ENCODE measurements at places on chromosomes 2 and 18.
A peak's percentile ranks its signal among the peaks of the same experiment; 100 is the strongest.

DNA sequence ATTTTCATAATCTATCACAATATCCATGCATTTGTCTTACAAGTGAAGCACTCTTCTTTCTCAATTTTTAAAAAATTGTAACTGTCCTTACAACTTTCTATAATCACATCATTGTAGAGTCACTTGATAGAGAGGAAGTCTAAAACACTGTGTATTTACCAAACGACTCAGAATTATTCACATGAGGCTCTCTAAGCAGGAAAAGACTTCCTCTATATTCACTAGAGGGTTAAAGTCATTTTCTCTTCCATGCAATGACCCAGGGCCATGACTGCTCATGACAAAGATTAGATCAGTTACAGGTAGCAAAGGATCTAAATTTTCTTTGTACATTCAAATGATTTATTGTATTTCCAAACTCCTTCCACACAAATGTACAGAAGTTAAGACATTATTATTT is 9.0 kb upstream of the SLC1A4 start:
- DNase-seq, result no peak

- DNase-seq, result no peak
These were observed 43.0 kb upstream of the RHOB start for GRCh38 chr2:20403774-20404312.

DNA sequence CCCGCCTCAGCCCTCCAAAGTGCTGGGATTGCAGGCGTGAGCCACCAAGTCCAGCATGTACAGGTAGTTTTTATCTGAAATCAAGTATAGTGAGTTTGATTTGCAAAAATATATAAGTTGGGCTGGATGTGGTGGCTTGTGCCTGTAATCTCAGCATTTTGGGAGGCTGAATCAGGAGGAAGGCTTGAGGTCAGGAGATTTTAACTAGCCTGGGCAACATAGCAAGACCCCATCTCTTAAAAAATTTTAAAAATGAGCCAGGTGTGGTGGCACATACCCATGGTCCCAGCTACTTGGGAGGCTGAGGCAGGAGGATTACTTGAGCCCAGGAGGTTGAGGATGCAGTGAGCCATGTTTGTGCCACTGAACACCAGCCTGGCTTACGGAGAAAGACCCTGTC is 5.6 kb upstream of the GALM start:
- DNase-seq, result no peak

GRCh38 chr2:17373741-17374140 is 144.5 kb downstream of the RAD51AP2 start:
- no peak for DNase-seq

- no peak for DNase-seq
These were observed 8.5 kb upstream of the CELF4 start for GRCh38 chr18:37574113-37574512.

GRCh38 chr2:224444021-224444420 is 42.1 kb upstream of the FAM124B start:
- DNase-seq, result no peak

DNA sequence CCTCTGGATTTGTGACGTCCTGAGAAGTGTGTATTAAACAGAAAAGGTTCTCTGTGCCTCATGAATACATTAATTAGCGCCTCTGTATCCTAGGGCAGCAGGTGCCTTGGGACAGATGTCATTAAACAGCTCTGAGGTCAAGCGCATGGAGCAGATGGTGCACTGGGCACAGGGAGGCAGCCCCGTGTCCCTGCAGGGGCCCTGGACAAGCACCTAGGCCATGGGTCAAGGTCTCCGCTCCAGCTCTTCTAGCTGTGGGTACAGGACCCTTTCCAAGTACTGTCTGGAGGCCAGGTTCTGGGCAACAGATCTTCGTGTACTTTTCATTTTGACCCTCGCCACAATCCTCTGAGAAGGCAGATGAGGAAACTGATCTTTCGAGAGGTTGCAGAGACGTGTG is 126.4 kb downstream of the KCTD1 start:
- no peak for DNase-seq

- DNase-seq, result no peak
These were observed 65.1 kb downstream of the CUL3 start for GRCh38 chr2:224520064-224520463.

DNA sequence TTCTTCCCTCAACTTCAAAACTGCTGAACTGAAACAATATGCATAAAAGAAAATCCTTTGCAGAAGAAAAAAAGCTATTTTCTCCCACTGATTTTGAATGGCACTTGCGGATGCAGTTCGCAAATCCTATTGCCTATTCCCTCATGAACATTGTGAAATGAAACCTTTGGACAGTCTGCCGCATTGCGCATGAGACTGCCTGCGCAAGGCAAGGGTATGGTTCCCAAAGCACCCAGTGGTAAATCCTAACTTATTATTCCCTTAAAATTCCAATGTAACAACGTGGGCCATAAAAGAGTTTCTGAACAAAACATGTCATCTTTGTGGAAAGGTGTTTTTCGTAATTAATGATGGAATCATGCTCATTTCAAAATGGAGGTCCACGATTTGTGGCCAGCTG is 8.4 kb downstream of the HOXD8 start:
- DNase-seq, result no peak

GRCh38 chr2:224570328-224570993 is 14.7 kb downstream of the CUL3 start:
- DNase-seq, result no peak

DNA sequence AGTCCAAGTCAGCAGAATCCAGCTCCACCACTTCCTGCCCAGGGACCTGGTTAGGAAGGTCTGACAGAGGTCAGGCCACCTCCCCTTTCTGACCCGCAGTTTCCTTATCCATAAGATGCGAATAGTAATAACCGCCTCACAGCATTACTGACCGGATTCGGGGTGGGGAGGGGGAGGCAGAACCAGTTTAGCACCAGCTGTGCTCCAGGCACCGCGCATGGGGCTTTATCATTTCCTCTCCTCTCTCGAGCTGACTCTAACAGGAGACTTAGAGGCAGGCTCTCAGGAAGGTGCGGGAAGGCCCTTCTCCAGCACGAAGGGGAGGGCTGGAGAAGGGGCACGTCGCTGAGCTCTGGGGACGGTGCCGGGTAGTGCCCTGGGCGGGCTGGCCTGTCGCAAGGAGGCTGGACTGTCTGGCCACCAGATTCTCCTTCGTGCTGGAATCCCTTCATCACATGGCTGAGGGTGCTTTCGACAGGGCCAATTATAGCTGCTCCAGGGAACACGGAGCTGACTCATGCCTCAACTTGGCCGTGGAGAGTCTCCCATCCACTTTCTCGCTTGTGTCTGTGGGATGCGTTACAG is 5.7 kb downstream of the EHD3 start:
- DNase-seq, result no peak

GRCh38 chr18:321865-322467 is 54.1 kb upstream of the THOC1 start:
- no peak for DNase-seq

DNA sequence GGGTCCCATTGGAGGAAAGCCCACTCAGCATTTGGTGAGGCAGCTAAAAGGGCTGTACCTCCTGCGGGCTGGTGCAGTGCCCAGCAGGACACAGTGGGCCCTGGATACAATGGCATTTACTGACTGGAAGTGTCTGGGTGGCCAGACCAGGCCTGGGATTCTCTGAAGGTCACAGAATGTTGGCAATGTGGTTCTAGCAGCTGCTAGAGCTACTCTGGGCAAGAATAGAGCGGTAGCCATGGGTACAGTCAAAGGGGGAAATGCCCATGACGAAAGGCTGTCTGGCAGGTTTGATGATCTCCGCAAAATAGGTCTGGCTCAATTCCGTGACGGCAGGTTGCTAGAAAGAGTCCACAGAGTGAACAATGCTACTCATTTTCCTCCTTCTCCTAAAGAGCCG is 241.8 kb downstream of the AFF3 start:
- DNase-seq, result no peak

DNA sequence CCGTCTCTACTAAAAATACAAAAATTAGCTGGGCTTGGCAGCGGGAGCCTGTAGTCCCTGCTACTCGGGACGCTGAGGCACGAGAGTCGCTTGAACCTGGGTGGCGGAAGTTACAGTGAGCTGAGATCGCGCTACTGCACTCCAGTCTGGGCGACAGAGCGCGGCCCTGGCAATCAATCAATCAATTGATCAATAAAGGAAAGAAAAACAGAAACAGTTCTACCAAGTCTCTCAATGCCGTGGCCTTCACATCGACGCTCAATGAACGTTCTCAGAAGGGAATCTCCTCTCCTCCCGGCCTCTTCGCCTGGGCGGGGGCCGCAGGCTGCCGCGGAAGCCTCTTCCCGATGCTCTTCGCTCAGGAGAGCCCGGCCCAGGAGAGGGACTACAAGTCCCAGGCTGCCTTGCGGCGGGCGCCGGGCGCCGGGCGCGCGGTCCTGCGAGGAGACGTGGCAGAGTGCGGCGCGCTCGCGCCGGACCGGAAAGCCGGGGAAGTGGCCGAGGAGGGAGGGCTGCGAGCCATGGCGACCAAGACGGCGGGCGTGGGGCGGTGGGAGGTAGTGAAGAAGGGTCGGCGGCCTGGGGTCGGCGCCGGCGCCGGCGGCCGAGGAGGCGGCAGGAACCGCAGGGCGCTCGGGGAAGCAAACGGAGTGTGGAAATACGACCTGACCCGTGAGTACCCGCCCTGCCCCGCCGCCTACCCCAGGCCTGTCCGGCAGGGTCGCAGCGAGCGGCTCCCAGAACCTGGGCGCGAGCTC is at the start of gene TMEM214:
Gene TMEM214 (plus strand): TSS at position 471 of the 758 bp plus-strand sequence. CDS start 51 bp downstream, at position 522.
- DNase-seq, result peak; percentile 92

DNA sequence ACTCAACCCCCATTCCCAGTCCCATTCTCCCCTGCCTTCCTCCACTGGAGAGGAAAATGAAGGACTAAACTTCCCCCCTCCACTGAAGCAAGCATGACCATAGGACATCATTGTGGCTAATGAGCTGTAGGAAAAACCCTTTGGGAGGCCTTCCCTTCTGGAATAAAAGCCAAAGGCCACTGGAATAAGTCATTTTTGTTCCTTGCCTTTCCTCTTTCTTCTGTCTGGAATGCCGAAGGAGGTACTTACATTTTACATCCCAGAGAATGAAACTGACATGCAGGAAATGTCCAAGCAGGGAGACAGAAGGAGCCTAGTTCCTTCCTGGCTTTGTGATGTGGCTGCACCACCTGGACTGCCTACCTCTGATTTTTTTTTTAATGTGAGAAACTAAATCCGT is 9.1 kb upstream of the PTPRM start:
- no peak for DNase-seq

DNA sequence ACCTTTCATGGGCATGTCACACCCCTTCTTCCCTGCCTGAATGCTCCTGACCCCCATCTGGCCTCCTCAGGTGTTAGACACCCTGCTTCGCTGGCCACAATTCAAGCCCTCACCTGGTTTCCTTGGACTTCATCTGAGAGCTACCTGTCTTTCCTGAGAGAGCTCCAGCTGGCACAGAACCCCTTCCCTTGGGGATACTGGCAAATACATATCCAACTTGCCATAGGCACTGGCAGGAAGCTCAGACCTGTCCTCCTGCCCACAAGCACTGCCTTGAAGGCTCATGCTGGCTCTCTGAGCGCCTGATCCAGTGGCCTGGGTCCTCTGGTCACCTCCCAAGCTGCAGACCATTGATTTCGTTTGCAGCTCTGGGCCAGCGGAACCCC is 74.1 kb upstream of the MAP4K3 start:
- DNase-seq, result no peak

- no peak for DNase-seq
These were observed 89.9 kb downstream of the UBE2E3 start for GRCh38 chr2:181070119-181070835.

DNA sequence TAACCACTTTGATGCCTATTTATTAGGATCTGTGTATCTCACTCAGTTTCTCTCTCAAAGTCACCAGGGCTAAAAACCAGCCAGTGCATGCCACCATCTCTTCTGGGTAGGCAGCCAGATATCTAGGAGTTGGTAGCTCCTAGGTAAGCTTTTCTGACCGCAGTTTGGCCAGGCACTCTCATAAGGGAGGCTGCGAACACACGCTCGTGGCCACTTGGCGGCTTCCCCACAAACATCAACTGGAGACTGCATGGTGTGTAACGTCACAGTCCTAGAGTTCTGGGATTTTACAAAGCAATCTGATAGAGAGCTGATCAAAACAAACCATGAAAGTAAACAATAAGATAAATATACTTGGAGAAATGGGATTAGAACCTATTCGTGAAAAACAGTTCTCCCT is 424.3 kb upstream of the ACVR2A start:
- no peak for DNase-seq

DNA sequence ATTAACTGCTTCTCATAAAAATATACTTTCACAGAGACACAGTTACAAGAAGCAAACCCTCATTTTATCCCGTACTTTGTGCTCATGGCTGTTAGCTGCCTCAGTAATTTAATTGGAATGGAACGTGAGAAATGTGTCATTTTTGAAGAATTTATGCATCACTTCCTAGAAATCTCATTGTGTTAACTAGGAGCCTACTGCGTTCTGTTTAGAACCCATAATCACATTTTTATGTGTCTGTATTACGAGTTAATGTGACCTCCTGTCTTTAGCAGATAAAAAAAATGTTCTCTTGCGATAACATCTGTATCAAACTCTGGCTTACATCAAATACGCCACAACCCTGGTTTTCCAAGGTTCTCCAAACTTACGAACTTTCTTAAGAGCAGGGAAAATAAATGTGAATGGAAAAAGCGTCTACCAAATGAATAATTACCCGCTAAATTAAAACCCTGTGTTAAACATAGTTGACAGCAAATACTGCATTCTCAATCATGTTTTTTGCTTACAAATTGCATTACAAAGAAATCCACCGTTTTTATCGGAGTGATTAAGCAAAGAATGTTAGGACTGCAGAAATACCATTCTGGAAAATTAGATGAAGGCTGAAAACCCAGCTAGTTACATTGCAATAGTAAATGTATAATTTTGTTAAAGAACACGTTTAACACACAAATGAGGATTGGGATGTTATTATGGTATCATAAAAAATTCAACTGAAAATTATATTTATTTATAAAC is 12.1 kb upstream of the GBX2 start:
- no peak for DNase-seq

GRCh38 chr18:47985866-47986265 is 55.4 kb upstream of the SMAD2 start:
- no peak for DNase-seq

DNA sequence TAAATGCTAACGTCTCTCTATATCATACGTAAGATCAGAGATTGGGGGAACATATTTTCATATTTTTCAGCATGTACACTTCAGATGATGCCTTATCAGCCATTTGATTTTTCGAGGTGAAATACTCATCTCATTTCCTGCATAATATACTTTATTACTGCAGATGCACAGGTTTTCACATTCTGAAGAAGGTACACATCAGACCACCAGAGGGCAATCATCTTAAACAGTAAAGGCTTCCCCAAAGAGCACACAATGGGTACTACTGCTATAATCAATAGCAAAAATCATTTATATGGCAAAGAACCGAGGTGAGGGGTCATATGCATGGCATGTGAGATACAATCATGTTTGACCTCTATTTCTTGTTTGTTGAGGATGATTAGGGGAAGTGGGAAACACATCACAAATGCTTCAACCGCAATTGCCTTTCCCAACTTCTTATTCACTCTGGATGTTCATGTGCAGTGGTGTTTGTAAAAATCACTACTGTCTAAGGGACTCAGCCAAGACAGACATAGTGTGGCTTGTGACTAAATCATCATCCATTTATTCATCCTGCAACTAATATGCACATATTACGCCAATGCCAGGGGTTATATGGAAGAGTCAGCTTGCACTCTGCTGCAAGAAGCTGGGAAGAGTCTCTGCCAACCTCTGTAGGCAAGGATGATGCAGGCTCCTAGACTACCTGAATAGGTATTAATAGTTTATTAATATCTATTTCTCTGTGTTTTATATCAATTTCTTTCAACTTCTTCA is 118.7 kb downstream of the EPB41L3 start:
- DNase-seq, result no peak

GRCh38 chr2:67566958-67567635 is 170.0 kb downstream of the ETAA1 start:
- DNase-seq, result no peak

- no peak for DNase-seq
These were observed 9.7 kb downstream of the RHBDD1 start for GRCh38 chr2:226845386-226846116.

Data from mucosa of descending colon (tissue), 3 donors.